ENCODE measurements at places on chromosomes 5 and 9. TPM values are rescaled to one million over a fixed set of nuclear protein-coding genes. Genes with fewer than 3 reads are reported as not detected.

DNA sequence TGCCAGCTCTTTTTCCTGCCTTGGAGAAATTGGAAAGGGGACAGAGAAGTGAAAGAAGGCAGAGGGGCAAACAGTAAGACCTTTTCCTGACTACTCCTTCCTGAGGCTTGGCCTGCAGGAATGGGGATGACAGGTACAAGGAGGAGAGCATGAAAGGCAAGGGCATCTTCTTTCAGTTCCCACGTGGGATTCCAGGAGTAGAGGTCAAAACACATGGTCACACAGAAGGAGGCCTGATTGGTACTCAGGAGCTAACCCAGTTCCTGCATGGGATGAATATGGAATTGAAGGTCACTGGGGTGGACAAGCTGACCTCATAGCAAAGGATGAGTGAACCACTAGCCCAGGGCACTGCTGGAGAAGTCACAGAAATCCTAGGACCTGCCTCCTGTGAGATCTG, 112.5 kb upstream of the ZNF366 start:
- no peak for DNase-seq

DNA sequence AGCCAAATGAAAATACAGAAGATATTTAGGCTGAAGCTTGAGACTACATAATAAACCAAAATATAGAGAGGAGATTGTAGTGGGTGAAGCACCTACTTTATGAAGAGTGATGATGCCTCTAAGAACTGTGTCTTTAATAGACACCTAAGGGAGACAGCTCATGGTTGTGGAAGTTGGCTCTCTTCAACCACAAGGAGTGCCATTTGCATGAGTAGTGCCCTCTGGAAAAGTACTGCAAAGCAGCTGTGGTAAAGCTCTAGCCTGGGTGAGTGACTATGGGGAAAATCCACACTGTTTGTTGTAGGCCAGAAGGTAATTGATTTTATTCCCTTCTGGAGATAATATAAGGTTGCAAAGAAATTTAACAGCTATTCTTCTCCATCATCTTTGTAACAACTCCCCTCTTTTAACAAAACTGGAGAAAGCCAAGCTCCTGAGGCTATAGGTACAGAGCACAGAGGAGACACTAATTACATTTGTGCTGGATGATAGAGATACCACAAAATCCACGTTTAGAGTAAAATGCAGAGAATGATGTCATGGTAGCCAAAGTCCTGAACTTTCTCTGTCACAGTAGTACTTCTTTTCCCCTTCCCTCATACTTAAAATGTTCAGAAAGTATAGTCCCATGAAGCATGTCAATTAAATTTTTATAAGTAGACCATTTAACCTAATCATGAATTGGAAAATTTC, 122.8 kb downstream of the STARD4 start:
- no peak for DNase-seq

DNA sequence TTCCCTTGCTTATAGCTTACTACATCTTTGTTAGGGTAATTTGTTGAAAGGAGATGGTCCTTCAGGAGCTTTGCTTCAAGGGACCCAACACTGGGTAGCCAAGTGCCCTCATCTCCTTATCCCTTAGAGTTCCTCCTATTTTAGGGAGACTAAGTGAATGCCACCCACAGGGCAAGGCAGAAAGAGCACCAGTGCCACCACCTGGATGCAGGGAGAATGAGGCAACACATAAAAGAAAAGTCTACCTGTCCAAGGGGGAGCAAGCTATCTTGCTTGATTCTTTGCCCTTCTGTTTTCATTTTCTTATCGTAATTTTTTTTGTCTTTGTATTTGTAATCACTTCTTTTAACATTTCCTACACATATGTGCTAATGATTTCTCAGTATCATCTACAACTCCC, 205.5 kb downstream of the NPR3 start:
- peak; percentile 55 for DNase-seq

DNA sequence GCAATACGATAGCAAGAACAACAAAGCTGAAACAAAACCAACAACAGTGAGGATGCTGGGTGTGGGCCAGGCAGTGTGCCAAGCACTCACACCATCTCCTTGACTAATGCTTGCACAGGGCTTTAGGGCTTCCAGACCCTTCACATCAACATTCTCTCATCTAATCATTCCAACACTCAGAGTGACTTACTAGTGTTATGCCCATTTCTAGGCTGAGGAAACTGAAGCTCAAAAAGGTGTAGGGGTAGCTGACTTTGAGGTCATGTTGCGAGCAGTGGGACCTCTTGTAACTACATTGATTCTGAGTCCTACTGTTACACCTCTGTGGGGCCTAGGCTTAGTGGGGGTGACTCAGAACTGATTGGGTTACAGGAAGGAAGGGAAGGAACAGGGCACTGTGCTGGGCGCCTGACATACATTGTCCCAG, 9.7 kb downstream of the ANGPTL2 start:
- DNase-seq: no peak

DNA sequence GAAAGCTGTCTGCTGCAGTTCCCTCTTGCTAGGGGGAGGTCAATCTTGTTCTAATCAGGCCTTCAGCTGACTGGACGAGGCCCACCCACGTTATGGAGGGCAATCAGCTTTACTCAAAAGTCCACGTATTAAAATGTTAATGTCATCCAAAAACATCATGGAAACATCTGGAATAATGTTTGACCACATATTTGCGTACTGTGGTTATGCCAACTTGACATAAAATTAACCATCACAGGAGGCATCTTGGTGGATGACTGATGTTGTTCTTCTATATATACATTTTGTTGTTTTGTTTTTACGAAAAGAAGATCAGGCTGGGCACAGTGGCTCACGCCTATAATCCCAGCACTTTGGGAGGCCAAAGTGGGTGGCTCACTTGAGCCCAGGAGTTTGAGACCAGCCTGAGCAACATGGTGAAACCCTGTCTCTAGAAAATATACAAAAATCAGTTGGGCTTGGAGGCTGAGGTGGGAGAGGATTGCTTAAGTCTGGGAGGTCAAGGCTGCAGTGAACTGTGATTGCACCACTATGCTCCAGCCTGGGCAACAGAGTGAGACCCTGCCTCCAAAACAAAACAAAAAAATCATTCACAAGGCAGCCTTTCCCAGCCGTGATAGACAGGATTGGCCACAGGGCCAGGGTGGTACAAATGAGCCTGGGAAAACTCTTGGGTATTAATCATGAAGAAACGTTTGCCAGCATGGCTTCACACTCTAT, 33.8 kb upstream of the PRXL2C start:
- no peak for DNase-seq

DNA sequence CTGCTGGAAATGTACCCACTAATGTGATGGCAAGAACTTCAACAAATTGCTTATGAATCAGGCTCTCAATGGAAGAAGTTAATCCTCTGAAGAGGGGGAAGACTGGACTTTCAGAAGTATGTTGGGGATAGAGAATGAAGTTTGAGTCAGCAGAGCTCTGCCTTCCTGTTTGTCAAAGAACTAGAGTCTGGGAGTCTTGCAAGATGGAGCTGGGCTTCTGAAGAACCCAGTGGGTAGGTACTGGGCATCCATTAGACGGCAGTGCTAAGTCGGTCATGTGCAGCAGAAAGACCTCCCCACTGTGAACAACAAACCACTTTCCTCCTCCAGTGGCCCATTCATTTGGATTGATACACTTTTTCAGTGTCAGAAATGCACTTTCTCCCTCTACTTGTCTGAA, 34.6 kb downstream of the OTULIN start:
- DNase-seq: no peak

DNA sequence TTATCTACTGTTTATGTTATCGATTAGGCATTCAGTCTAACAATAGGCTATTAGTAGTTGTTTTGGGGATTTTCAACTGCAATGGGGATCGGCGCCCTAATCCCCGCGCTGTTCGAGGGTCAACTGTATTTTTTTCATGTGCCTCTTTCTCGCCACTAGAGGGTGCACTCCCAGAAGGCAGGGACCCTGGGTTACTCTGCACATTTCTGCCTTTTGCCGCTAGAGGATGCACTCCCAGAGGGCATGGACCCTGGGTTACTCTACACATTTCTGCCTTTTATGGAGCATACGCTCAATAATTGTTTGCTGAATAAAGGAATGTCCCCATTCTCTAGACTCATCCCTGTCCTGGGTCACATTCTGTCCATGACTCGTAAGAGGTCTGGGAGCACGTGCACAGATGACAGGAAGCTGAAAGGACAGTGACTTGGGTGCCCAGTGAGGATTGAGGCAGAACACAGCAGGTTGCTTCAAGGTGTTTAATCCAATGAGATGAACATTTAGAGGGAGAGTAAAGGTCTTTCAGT, 27.9 kb upstream of the RECK start:
- DNase-seq: peak; percentile 93

- DNase-seq: no peak
Observed at GRCh38 chr5:140481758-140482157, 65.7 kb upstream of the EIF4EBP3 start.

- DNase-seq: no peak
Observed at GRCh38 chr5:66863243-66864170, 267.3 kb downstream of the MAST4 start.

DNA sequence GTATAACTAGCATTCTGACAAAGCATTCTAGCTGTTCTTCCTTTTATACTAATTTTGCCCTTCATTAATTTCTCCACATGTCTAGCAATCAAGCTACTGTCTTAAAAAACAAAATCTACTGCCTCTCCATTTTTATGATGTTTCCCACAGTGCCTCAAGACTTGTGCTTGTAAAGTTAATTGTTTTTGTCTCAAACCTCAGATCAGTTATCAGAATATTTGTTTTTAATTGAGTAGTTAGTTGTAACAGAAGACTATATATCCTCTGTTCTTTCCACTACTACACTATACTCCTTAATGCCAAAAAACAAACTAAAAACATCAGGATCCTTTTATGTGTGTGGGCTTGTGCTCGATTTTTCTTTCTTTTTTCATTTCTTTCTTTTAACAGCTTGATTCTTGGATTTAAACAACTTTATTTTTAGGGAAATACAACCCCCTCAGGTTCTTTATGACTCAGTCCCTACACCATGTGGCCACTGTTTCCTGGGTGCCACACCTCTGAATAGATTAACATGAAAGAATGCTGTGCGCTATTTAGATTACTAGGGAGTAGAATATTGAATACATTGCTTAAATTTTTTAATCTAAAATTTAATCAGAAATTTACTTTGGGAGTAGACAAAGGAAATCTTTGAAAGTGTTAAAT, 1.2 kb downstream of the ASPN start:
- DNase-seq: no peak

- no peak for DNase-seq
Observed at GRCh38 chr5:91164424-91164823, 218.7 kb downstream of the ARRDC3 start.

DNA sequence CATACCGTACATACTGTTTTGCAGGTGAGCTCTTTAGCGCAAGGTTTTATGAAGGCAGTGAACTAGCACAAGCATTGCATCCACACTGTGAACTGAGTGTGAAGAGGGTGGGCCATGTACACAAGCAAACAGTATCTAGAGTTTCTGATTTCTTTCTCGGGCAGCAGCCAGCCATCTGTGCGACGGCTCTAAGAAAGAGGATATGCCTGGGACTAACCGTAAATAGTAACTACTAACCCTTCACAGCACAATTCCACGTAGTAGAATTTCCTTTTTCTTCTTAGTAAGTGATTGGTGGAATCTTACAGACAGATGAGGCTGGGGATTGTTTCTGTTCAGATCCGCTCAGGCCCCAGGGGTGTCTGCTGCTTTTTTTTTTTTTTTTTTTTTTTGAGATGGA, 89.0 kb downstream of the DRD1 start:
- no peak for DNase-seq

- no peak for DNase-seq
Observed at GRCh38 chr5:168479166-168479565, 7.1 kb upstream of the RARS1 start.

GRCh38 chr5:15538516-15538915, 38.5 kb downstream of the FBXL7 start:
- no peak for DNase-seq

DNA sequence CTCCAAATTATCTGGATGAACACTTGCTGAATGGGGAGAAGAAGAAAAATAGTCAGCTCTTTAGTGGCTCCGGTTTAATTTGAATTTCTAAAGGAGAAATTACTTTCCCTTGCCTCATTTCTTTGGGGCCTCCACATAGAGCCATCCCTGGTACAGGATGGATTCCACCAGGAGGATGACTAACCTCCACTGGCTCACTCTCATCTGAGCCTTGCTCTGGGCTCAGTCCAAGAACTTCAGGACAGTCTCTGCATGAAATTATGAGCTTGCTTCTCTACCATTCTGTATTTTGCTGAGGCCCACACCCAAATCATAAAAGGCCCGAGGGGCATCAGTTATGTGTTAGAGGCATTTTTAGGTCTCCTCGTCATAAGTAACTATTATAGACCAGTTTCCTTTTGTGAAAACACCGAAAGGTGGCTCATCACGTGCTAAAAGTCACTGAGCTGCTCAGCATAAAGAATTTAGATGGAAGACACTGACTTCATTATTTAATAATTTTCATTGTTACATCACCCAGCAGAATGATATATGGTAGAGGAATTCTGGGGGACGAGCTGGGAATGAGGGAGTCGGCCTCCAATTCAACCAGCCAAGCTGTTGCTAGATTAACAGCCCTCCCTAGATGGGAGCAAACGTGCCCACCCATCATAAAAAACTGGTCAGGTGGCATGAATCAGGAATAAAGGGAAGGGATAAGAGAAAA, 222.1 kb downstream of the TARS1 start:
- DNase-seq: no peak

GRCh38 chr5:172433513-172433912, 20.8 kb downstream of the SH3PXD2B start:
- DNase-seq: no peak

DNA sequence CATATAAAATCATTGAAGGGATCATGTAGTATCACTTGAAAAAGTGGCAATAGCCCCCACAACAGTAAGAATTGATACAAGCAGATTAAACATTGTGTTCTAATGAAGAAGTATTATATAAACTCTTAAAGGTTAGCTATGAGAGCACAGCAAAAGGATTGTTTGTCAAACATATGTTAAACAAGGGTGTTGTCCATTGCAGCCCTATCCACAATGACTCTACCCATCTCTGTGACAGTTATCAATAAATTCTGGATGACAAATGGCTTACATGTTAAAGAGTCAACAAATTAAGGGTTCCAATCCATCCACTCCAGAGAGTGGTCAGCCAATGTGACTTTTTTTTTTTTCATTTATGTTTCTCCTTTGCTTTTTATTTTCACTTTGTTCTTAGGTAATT, 238.7 kb downstream of the SEMA5A start:
- DNase-seq: no peak

DNA sequence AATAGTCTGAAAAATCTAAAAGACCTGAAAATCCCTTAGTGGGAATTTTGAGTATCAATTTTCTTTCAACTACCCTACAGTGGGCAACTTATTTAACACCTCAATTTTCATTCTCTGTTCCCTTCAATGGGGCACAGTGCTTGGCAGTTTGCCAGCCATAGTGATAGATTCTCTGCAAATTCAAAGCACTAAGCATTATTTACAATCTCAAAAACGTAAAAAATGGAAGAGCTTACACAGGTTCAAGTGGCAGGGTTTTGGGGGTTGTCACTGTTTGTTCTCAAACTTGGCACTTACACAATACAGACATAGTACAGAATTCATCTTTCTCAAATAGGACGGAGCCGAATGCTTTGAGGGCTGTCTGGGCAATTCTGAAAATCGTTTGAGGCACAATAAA, 515.0 kb downstream of the EFNA5 start:
- no peak for DNase-seq

Gene GPR151
- total RNA-seq: not detected

Gene SH3GL2
- not detected for total RNA-seq

Gene SLC25A48
- total RNA-seq: not detected

Gene FAM200C
- 2.0 TPM for total RNA-seq

Gene PFN3
- total RNA-seq: not detected

Gene TERT
- total RNA-seq: 2.2 TPM

Gene HMMR
- total RNA-seq: 37.6 TPM

Gene ZNF454
- total RNA-seq: not detected

Gene BRD3OS
- 41.0 TPM for total RNA-seq

Gene SIT1
- 97.6 TPM for total RNA-seq

Gene FNBP1
- total RNA-seq: 205 TPM

Gene LECT2
- total RNA-seq: not detected

Gene ZNF366
- total RNA-seq: not detected

Gene RECK
- total RNA-seq: 2.3 TPM
